ENCODE measurements at places on chromosomes 1 and 21.

DNA sequence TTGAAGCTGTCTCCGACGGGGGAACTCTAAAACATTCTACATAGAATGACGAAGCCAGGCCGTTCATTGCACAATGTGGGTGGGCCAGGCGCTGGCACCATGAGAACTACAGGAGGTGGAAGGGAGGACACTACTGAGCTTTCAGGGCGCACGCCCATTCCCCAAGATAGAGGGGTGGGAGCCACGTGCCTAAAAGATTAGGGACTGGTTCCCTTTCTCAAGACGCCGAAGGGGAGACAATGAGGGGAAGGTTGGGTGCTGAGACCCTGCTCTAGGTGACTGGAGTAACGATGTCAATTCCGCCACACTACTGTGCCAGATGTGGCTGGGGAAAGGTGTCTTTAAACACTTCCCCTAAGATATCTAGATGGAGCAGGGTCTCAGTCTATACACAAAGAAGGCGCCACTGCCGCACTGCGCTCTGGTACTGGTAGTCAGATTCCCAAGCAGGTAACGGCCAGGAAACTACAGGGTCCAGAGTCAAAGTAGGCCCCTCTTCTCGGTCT is 782 bp downstream of the CSDE1 start:
- DNase-seq, result no peak

DNA sequence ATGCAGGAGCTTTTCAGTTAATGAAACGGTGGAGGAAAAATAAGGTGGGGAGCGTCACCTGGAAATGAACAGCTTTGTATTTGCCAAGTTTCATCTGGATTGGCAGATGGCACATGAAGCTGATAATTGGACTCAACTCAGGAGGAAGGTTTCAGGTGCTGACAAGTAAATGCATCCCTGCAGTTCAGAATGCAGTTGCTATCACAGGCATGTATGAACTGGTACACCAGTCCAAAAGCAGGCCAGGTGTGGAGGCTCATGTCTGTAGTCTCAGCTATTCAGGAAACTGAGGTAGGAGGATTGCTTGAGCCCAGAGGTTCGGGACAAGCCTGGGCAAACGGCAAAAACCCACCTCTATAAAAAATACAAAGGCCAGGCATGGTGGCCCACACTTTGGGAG is 15.5 kb downstream of the DEGS1 start:
- no peak for DNase-seq

DNA sequence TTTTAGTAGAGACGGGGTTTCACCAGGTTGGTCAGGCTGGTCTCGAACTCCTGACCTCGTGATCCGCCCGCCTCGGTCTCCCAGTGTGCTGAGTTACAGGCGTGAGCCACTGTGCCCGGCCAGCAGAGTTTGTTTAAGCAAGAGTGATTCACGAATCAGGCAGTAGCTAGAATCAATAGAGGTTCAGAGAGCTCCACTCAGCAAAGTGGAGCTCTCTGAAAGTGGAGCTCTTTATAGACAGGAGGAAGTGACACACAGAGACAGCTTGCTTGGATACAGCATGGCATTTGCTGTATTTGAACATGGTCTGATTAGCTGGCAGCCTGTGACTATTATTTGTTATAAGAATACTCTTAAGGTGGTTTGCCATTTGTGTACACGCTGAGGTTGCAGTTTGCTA is 27.1 kb upstream of the CD34 start:
- no peak for DNase-seq

DNA sequence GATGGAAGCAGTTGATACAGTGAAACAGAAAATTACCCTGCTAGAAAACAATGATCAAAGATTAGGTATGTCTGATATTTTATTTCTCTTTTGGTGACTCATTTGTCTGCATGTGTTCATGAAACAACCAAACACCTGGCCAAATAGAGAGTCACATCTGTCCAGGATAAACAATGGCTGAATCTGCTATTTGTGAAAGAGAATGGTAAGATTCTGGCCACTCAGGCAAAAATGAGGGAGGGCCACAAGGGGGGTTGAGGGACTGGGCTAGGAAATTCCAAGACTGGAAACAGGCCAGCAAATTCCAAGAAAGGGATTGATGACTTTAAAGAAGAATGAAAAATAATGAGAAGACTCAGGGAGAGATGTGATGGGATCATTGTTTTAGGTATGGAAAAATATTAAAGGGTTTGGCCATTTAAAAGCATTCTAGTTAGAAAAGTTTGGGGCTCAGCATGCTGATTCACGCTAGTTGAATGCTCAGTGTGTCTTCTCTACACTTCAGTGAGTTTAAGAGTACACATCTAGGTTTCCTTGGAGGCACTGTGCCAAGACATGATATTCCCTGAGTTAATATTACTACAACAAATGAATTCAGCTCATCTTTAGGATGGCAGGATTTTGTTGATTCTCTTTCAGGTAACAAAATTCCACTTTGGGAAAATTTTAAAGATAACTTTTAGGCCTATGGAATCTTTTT is 44.9 kb downstream of the TRAF5 start:
- DNase-seq, result peak; percentile 64

DNA sequence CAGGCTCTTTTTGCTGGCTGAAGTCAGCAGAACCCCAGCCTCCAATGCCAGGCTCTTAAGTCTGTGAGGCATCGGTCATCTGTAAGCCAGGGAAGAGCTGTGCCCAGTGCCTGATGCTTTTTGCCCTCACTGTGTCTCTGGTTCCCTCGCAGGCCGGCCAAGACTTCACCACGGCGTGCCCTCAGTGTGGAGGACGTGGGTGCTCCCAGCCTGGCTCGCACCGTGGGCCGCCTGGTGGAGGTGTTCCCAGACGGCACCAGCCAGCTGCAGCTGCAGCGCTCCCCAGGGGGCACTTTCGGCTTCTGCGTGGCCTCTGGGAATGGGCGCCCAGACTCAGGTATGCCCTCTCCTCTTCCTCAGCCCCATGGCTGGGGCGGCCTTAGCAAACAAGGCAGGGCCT is 32.5 kb downstream of the KIAA1614 start:
- no peak for DNase-seq

DNA sequence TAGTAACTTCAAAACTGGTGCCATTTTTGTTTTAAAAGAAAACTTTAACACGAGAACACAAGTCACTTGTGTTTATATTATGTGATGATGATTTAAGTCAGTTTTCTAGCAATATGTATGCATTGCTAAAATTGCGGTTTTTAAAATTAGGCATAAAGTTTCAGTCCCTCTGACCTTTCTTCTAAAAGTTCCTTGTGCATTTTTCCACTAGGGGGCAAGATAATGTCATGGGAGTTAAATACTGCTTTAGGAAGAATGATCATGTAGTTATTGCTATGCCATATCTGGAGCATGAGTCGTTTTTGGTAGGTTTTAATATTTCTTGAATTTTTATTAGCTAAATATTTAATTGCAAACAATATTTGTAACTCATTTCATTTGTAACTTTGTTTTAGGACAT is 10.7 kb downstream of the CDC7 start:
- no peak for DNase-seq

DNA sequence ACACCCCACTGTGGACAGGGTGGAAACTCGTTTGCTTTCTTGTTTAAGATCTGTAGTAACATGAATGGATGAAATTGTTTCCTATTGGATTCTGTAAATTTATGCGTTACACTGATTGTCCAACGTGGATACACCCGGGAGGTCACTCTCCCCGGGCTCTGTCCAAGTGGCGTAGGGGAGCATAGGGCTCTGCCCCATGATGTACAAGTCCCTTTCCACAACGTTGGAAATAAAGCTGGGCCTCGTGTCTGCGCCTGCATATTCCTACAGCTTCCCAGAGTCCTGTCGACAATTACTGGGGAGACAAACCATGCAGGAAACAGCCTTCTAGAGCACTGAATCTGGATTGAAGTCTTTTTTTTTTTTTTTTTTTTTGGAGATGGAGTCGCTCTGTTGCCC is 1.4 kb downstream of the RCC1 start:
- DNase-seq, result no peak

GRCh38 chr1:232547938-232548484 is 81.9 kb downstream of the SIPA1L2 start:
- DNase-seq, result no peak

GRCh38 chr21:43726686-43727518 is 8.0 kb downstream of the PDXK start:
- no peak for DNase-seq

GRCh38 chr1:193589597-193590040 is 403.2 kb upstream of the B3GALT2 start:
- no peak for DNase-seq

DNA sequence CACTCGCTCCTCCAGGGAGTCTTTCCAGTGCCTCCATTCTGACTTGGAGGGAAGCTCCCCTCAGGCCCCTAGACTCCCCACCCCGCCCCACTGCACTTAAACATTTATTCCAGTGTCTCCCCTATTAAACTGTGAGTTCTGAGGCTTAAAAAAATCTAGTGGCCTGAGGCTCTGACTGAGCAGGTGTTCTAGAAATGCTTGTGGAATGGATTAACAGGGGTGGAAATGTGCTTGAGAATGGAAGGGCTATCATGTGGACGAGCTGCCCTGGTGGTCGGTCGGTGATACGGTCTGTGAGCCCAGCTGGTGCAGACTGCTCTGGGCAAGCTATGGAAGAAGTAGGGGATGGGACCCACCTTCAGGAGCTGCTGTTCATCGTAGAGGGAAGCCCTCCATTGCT is 130.2 kb downstream of the PEX14 start:
- DNase-seq, result peak; percentile 37

- DNase-seq, result no peak
Measured at GRCh38 chr21:37827913-37828312, 88.3 kb downstream of the KCNJ6 start.

Data from NCI-H524 treated with DMSO at 0.1 percent for 48 hours (cell line).